GM10248 (cell line): ENCODE measurements at places on chromosomes 5 and 9.

GRCh38 chr9:90340421-90340820 lies 302.2 kb downstream of the DIRAS2 start:
- DNase-seq = no peak

DNA sequence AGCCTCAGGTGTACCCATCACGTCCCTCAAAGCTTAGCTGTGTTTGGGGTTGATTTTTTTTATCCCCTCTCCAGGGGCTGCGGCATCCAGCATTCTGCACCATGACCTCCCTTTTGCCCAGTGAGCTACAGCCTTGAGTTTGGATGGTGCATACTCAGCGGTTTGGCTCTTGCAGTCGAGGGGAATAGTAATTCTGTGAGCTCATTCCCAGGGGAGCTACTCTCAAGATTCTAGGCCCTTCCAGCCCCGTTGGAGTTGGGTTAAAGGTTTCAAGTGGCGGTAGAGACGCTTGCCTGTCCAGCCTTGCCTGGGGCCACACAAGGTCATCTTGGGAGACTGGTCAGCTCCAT lies 102.2 kb upstream of the SPRY4 start:
- no peak for DNase-seq

- no peak for DNase-seq
Observed at GRCh38 chr5:150295172-150295634, 5.6 kb upstream of the CAMK2A start.

GRCh38 chr9:117400171-117400570 lies 14.7 kb downstream of the ASTN2 start:
- DNase-seq = no peak

GRCh38 chr5:3362606-3362910 lies 233.1 kb upstream of the IRX1 start:
- no peak for DNase-seq

DNA sequence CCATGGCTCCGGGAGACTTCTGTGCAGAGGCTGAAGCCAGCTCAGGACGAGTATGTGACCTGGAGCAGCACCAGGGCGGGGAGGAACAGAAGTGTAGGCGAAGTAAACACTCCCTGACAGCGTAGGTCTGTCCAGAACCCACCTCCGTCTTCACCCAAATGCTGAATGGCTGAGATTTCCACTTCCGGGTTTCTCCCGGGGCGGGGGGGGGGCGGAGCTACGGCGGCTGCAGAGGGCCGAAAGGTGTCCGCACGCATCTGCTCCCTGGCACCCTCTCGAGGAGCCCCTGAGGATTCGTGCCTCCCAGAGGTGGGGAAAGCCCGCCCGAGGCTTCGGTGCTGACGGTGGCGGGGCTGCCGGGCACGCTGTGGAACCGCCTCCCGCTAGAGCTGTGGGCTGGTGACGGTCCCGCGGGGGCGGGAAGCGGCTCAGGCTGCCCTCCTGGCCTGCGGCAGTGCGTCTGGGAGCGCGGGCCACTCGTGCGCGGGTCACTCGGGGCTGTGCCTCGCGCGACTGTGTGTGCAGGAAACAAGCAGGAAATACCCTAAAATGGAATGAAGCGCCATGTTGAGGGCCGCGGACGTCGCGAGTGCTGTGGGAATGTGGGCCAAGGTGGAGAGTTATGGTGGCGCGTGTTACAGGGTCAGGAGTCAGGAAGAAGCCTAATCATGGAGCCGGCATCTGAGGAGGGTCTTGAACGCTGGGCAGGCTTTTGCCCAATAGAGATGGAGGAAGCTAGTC lies 1425.4 kb downstream of the FOXD4L5 start:
- DNase-seq = peak; percentile 47

DNA sequence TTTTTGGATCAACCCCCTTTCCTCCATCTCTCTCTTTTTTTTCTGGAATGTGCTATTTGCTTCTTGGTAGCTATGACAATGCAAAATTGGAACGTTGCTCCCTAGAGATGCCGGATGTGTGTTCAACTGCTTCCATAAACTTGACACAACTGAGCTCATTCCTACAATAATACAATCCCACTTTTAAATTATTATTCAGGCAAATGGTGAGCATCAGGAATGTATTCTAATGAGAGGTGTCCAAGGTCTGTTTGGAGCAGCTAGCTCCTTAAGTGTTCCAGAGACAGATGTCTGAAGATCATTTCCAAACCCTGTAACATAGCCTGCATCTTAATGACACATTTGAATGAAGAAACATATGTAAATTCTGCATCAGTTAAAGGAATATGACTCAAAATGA lies 518.4 kb downstream of the TAF11L14 start:
- no peak for DNase-seq

- no peak for DNase-seq
Observed at GRCh38 chr5:78523314-78524193, 125.0 kb downstream of the LHFPL2 start.

DNA sequence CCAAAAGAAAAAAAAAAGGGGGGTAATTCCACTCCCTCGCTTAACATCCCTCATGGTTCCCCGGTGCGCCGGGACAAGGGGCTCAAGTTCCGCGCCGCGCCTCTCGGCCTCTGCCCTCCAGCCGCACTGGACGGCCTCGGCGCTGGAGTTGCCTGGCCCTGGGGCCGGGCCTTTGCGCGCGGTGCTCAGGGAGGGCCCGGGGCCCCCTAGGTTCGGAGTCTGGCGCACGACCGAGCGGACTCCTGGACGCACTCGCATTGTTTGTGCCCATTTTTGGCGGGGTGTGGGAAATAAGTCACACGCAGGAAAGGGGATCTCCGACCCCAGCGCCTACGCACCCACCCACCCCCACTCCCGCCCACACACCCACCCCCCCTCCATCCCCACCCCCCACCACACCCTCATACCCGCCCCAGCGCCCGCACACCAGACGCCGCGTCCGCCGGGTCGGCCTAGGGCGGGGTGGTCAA lies 381 bp downstream of the MED22 start:
- peak; percentile 75 for DNase-seq

DNA sequence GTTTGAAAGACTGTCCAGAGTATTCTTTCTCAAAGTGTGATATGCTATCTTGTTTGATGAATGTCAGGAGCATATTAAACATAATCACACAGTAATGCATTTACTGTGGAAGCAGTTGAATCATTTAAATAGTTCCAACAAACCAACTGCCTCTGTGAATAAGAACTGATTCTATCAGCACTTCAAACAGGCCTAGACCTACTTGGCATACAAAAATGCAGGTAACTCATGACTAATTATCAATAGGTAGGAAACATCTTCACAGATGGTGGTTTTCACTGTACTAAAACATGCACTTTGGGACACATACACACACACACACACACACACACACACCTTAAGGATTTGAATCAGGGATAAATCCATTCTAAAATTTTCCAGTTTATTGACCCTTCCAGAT lies 91.2 kb upstream of the SNX2 start:
- DNase-seq = no peak

DNA sequence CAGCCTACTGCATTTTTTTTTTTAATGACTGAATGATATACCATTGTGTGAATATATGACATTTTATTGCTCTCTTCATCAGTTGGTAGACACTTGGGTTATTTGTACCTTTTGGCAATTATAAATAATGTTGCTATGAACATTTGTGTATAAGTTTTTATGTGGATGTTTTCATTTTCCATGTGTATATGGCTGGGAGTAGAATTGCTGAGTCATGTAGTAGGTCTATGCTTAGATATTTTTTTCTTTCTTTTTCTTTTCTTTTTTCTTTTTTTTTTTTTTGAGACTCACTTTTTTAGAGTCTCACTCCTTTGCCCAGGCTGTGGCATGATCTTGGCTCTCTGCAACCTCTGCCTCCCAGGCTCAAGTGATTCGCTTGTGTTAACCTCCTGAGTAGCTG lies 32.9 kb upstream of the FAM120AOS start:
- no peak for DNase-seq

GRCh38 chr5:102561894-102562760 lies 63.3 kb upstream of the SLCO6A1 start:
- DNase-seq = no peak

- no peak for DNase-seq
Observed at GRCh38 chr5:180284149-180284548, 7.7 kb downstream of the MAPK9 start.

DNA sequence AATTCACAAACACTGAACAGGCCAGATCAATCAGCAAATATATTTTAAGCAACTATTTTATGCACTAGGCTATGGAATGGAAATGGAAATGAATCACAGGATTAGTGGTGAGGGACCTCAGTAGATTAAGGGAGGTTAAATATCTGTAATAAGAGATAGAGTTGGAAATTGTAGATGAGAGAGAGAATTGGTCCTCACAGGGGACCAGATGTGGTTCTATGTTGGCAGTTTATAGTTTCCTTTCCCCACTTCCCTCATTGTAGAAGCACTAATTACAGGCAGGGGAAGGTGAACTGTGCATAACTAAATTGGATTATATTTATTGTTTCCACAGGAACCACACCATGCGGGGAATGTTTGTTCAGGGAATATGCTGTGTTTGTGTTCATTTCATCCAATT lies 496.2 kb downstream of the ARHGEF28 start:
- DNase-seq = no peak

DNA sequence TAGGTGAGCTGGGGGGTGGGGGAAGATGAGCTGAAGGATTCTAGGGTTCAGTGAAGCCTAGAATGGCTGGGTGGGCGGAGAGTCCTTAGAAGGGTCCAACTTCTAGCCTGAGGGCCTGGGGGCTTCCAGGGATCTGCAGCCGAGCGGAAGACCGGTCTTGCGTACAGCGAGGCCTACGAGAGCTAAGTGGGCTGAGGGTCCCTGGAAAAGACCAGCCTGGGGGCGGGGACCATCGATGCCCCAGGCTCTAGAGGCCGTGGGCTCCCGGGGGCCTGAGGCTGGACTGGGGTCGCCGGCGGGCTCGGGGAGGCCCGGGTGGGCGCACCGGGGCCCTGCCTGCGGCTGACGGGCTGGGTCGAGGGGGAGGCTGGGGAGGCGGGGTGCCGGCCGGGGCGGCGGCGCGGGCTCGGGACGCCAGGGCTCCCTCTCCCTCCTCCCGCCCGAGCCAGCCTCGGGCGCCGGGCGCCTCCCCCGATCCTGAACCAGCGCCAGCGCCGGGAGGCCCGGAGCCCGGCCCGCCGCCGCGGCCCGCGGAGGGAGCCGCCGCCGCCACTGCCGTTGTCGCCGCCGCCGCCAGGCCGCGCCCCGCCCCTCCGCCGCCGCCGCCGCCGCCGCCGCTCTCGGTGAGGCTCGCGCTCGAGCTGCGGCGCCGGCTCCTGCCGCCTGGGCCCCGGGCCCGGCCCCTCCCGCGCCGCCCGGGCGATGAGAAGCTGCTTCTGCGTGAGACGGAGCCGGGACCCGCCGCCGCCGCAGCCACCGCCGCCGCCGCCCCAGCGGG lies at the start of gene MVB12B:
MVB12B (plus strand) TSS at position 602 of the 778 bp plus-strand sequence; CDS start at position 703, 101 bp downstream.
- DNase-seq = peak; percentile 63

- no peak for DNase-seq
Observed at GRCh38 chr9:530681-531080, 310.8 kb upstream of the DMRT1 start.

- no peak for DNase-seq
Observed at GRCh38 chr5:181192337-181193046, 12.5 kb downstream of the TRIM7 start.
